ENCODE measurements at places on chromosomes 3 and 15. TPM values are rescaled to one million over a fixed set of nuclear protein-coding genes. Genes with fewer than 3 reads are reported as not detected.

Gene TMC3
- total RNA-seq = not detected

GRCh38 chr3:187101184-187102072, 37.9 kb downstream of the RPL39L start:
- peak; percentile 71 for DNase-seq
- peak overlapping the region; percentile 52 for H3K27ac ChIP-seq
- peak overlapping the region; percentile 52 for H3K4me3 ChIP-seq
- H3K36me3 ChIP-seq = peaks cover 18% of the 10 kb centered on the region
- peaks cover 52% of the 10 kb centered on the region for H3K4me1 ChIP-seq

Gene BOC
- total RNA-seq = not detected

GRCh38 chr15:76204109-76204845, 107.0 kb downstream of the ETFA start:
- no peaks in the 10 kb centered on the region for H3K27me3 ChIP-seq
- no peak overlapping the region for H3K4me3 ChIP-seq
- no peaks in the 10 kb centered on the region for H3K36me3 ChIP-seq
- no peak overlapping the region for H3K27ac ChIP-seq
- DNase-seq = no peak

Gene C3orf49
- not detected for total RNA-seq

Gene THAP10
- total RNA-seq = 0.47 TPM

Gene C2CD4A
- not detected for total RNA-seq

DNA sequence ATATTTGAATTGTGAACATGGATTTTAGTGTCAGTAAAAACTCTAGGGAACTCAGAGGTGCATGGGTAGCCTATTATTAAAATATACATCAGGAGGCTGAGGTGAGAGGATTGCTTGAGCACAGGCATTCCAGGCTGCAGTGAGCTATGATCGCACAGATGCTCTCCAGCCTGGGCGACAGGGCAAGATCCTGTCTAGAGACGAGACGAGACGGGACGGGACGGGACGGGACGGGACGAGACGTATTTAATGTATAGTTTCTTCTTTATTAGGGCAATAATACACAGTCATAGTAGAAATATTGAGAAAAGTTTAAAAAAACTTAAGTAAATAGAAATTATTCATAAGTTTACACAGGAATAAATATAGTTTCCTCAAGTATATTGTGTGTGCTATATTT, 89.3 kb downstream of the DIPK2A start:
- H3K4me3 ChIP-seq = no peak overlapping the region
- no peaks in the 10 kb centered on the region for H3K4me1 ChIP-seq
- no peaks in the 10 kb centered on the region for H3K27me3 ChIP-seq
- H3K27ac ChIP-seq = no peak overlapping the region

Gene SCAANT1
- not detected for total RNA-seq

GRCh38 chr15:90001683-90002427, 731 bp downstream of the ZNF710 start:
- H3K27me3 ChIP-seq = no peaks in the 10 kb centered on the region
- peak overlapping the region; percentile 86 for H3K4me3 ChIP-seq
- H3K36me3 ChIP-seq = peaks cover 4% of the 10 kb centered on the region
- peak overlapping the region; percentile 83 for H3K27ac ChIP-seq
- peaks cover 39% of the 10 kb centered on the region for H3K4me1 ChIP-seq
- peak; percentile 70 for DNase-seq

Gene STXBP5L
- total RNA-seq = not detected

Gene CAMK2N2
- 0.20 TPM for total RNA-seq

- peaks cover 23% of the 10 kb centered on the region for H3K27me3 ChIP-seq
- H3K36me3 ChIP-seq = peaks cover 2% of the 10 kb centered on the region
- no peak overlapping the region for H3K27ac ChIP-seq
- no peak for DNase-seq
These were observed 280.5 kb downstream of the MBNL1 start for GRCh38 chr3:152549263-152549662.

DNA sequence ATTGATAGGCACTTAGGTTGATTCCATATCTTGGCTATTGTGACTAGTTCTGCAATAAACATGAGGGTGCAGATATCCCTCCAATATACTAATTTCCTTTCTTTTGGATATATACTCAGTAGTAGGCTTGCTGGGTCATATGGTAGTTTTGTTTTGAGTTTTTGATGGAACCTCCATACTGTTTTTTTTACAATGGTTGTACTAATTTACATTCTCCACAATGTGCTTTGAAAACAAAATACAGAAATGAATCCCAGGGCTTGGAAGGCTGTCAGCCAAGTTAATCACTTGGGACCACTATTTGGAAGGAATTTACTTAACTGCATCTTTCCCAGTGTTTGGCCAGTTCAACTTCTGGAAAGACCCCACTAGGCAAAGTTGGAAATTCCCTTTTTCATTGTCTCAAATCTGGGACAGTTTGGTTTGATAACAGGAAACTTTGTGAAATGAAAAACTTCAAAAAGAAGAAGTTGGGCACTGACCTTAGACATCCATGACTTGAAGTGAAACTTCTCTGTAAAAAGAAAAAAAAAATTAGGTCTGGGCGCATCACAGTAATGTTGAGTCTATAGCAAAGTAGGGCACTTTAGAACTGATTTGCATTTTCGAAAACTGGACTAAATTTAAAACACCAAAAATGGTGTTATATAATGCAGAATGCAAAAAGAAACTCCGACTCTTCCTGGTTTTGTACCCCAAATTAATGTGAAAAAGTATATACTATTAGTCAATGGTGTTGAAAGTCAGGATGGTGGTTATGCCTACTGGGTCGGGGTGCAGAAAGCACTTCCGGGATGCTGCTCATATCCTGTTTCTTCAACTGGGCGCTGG, 6.0 kb downstream of the CTSH start:
- peaks cover 12% of the 10 kb centered on the region for H3K27me3 ChIP-seq
- H3K27ac ChIP-seq = peak overlapping the region; percentile 63
- H3K4me3 ChIP-seq = peak overlapping the region; percentile 22
- H3K4me1 ChIP-seq = peaks cover 36% of the 10 kb centered on the region
- H3K36me3 ChIP-seq = peaks cover 7% of the 10 kb centered on the region

DNA sequence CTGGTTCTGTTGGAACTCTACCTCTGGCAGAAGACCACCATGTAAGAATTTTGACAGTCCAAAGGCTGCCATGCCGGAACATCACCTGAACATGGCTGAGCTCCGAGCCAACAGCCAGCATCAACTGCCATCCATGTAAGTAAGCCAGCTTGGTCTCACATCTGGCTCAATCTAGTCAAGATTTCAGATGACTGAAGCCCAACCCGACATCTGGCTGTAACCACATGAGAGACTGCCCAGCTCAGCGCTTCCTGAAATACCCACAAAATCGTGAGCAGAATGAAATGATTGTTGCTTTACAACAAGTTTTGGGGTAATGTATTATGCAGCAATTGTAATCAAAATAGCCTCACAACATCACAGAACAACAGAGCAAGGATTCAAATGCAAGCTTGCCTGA, 32.9 kb downstream of the GHSR start:
- H3K4me1 ChIP-seq = no peaks in the 10 kb centered on the region
- no peak overlapping the region for H3K27ac ChIP-seq
- no peaks in the 10 kb centered on the region for H3K36me3 ChIP-seq
- H3K27me3 ChIP-seq = peaks cover 55% of the 10 kb centered on the region
- no peak for DNase-seq

Gene CP
- not detected for total RNA-seq

Gene ADAMTS7
- 0.18 TPM for total RNA-seq

GRCh38 chr15:56393277-56393676, 28.1 kb downstream of the TEX9 start:
- no peaks in the 10 kb centered on the region for H3K27me3 ChIP-seq
- no peaks in the 10 kb centered on the region for H3K4me1 ChIP-seq
- no peaks in the 10 kb centered on the region for H3K36me3 ChIP-seq
- no peak overlapping the region for H3K4me3 ChIP-seq

DNA sequence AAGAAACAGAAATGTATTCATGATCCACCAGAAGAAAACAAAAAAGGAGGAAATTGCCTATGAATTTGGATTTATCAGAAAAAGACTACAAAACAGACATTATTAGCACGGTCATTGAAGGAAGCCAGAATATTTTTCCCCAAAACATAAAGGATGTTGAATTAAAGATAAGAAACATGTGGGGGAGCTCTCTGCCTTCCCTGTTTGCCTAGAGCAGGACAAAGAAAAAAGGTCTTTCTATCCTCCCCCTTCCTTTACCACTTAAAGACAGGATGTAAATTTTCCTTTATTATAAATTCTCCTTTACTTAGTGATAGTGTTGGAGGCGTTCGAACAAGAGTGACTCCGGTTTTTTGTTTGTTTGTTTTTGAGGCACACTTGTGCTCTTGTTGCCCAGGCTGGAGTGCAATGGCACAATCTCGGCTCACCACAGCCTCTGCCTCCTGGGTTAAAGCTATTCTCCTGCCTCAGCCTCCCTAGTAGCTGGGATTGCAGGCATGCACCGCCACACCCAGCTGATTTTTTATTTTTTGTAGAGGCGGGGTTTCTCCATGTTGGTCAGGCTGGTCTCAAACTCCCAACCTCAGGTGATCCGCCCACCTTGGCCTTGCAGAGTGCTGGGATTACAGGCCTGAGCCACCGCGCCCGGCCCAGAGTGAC, 14.9 kb upstream of the RPN1 start:
- no peak overlapping the region for H3K4me3 ChIP-seq
- H3K4me1 ChIP-seq = no peaks in the 10 kb centered on the region
- no peak for DNase-seq
- H3K27ac ChIP-seq = no peak overlapping the region

Gene OR5K2
- total RNA-seq = not detected

Gene IL5RA
- not detected for total RNA-seq

DNA sequence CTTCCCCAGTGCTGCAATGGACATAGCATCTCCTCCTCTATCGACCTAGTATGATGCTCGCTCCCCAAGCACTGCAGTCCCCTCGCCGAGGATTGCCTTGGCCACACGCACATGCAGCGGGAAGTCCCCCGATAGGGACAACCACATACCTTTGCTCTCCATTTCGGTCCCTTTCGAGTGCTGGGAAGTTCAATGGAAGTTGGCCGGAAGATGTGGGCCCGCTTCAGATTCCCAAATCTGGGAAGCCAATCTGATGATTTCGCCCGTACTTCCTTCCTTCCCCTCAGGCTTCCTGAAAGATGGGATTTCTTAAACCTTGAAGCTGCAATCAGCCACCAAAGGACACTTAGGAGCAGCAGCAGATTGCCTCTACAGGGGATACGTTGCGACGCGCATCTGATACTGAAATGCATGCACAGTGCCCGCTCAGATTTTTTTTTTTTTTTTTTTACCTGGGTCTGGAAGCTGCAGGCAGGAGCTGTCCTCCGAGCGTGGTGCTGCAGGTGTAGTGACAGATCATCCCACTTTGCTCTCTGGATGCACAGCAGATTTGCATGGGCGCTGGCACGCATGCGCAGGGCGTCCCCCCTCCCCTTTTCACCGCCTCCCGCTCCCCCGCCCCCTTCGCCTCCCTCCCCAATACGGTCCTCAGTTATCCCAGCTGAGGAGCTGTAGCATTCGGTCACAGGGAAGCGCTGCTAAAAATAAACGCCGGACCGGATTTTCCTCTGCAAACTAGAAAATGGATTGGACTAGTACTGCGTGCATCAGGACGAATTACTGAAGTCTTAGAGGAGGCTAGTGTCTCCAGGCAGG, at the start of gene FGF12:
Gene FGF12, minus strand, starts transcription at position 510 of the 816 bp plus-strand sequence.
- DNase-seq = no peak
- H3K27ac ChIP-seq = no peak within 1 kb of the TSS
- no peaks in the 10 kb centered on the region for H3K4me1 ChIP-seq
- H3K4me3 ChIP-seq = no peak within 1 kb of the TSS

Gene CAMKV
- total RNA-seq = not detected

- no peaks in the 10 kb centered on the region for H3K4me1 ChIP-seq
- no peak overlapping the region for H3K4me3 ChIP-seq
- no peak for DNase-seq
- H3K27me3 ChIP-seq = peaks cover 7% of the 10 kb centered on the region
- H3K36me3 ChIP-seq = no peaks in the 10 kb centered on the region
These were observed 197.1 kb upstream of the UBE2E1 start for GRCh38 chr3:23608650-23609049.

DNA sequence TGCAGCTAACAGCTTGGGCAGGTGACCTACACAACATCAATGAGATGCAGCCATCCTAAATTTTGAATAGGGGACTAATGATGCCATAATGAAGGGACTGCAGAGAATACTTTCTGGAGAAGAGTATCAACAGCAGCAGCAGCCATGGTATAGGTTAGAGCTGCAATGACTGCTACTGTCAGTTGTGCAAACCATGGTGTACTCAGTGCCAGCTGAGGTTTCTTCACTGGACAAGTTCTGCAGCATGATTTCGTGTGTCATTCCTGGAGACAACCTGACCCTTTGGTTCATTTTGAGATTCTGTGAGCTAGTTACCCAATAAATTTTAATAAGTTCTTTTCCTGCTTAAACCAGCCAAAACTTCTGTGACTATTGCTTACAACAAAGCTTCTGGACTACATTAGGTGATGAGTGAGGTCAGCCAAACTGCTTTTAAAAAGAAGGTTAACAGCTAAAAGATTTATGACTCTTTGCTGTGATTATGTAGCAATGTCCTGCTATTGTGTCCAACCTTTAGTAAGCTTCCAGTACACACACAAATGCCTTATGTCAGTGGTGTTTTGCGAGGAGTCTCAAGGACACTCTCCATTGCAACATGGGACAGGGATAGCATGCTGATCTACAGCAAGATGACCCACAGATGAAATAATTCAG, 4.8 kb upstream of the DAZL start:
- H3K27me3 ChIP-seq = peaks cover 15% of the 10 kb centered on the region
- no peaks in the 10 kb centered on the region for H3K4me1 ChIP-seq
- H3K27ac ChIP-seq = no peak overlapping the region
- H3K36me3 ChIP-seq = no peaks in the 10 kb centered on the region
- DNase-seq = no peak
- H3K4me3 ChIP-seq = no peak overlapping the region

DNA sequence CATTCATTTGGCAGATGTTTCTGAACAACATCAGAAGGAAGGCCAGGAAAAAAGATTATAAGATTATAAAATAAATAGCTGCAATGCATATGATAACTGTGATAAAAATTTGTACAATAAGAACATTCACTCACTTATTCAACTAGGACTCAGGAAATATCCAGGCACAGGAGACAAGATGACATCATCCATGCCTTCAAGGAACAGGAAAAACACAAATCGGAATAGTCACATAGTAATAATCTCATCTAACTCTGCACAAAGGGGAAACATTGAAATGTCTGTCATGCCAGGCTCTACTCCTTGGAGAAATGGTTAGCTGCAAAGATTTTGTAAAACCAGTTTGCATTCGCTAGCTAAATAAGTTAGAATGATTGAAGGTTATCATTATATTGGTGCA, 233.5 kb upstream of the AGTR1 start:
- peaks cover 2% of the 10 kb centered on the region for H3K4me1 ChIP-seq
- no peaks in the 10 kb centered on the region for H3K27me3 ChIP-seq
- H3K4me3 ChIP-seq = no peak overlapping the region
- no peaks in the 10 kb centered on the region for H3K36me3 ChIP-seq
- H3K27ac ChIP-seq = no peak overlapping the region

GRCh38 chr3:132090921-132091320, 56.1 kb upstream of the CPNE4 start:
- no peaks in the 10 kb centered on the region for H3K36me3 ChIP-seq
- no peak overlapping the region for H3K27ac ChIP-seq
- no peak overlapping the region for H3K4me3 ChIP-seq
- DNase-seq = no peak
- no peaks in the 10 kb centered on the region for H3K4me1 ChIP-seq

Gene MUC20
- total RNA-seq = 0.85 TPM

DNA sequence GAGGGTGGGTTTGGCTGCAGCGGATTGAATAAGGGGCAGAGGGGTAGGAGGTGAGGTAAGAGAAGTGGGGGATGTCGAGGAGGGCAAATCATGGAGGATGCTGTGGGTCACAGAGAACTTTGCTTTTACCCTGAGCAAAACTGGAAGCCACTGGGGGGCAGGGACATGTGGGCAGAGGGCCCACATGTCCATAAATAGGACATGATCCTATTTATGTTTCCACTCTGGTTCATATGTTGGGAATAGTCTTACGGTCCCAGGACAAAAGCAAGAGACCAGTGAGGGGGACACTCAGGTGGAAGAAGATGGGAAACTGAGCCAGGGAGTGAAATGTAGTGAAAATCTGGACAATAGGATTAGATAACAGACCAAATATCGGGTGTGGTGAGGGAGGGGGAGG, 85.5 kb upstream of the MRPS22 start:
- H3K27ac ChIP-seq = no peak overlapping the region
- no peaks in the 10 kb centered on the region for H3K4me1 ChIP-seq
- H3K27me3 ChIP-seq = peaks cover 3% of the 10 kb centered on the region

Data from activated CD8-positive, alpha-beta memory T cell treated with anti-CD3 and anti-CD28 coated beads, Interleukin-2, amount 10 ng/mL, durations not matched to agents 7 days and 5 days (primary cell).